ENCODE measurements at places on chromosomes 3 and 15. TPM values are rescaled to one million over a fixed set of nuclear protein-coding genes. Genes with fewer than 3 reads are reported as not detected.

IQCF5 gene
- total RNA-seq, result not detected

KLHL25 gene
- total RNA-seq, result 12.5 TPM

DHFR2 gene
- 8.5 TPM for total RNA-seq

P2RY13 gene
- total RNA-seq, result 4.0 TPM

DNAJA4 gene
- total RNA-seq, result 36.9 TPM

ST8SIA2 gene
- total RNA-seq, result 0.09 TPM

GRAMD2A gene
- total RNA-seq, result 0.55 TPM

SHC4 gene
- 3.7 TPM for total RNA-seq

VEPH1 gene
- 3.1 TPM for total RNA-seq

CHSY1 gene
- total RNA-seq, result 18.8 TPM

CLDN11 gene
- 36.7 TPM for total RNA-seq

DTWD1 gene
- 40.3 TPM for total RNA-seq

SLC22A14 gene
- 0.46 TPM for total RNA-seq

SKOR1 gene
- total RNA-seq, result 0.43 TPM

PLA2G4D gene
- total RNA-seq, result not detected

SLC6A20 gene
- total RNA-seq, result 55.4 TPM

CCDC13 gene
- total RNA-seq, result 1.4 TPM

GLDN gene
- 20.7 TPM for total RNA-seq

ZNF774 gene
- 18.4 TPM for total RNA-seq

TMEM108 gene
- total RNA-seq, result 0.95 TPM

NUP210 gene
- total RNA-seq, result 12.1 TPM

SUCNR1 gene
- 0.69 TPM for total RNA-seq

ALPK3 gene
- 7.6 TPM for total RNA-seq

MEX3B gene
- total RNA-seq, result 4.1 TPM

ERC2 gene
- total RNA-seq, result 4.2 TPM

STRIT1 gene
- total RNA-seq, result 0.72 TPM

LDHAL6B gene
- total RNA-seq, result not detected

EID1 gene
- total RNA-seq, result 182 TPM

DISP2 gene
- 3.5 TPM for total RNA-seq

PTH1R gene
- 11.7 TPM for total RNA-seq

SAMD7 gene
- not detected for total RNA-seq

CCDC39 gene
- total RNA-seq, result not detected

PLSCR2 gene
- total RNA-seq, result 0.35 TPM

RTP1 gene
- not detected for total RNA-seq

TASOR gene
- 58.4 TPM for total RNA-seq

SAXO2 gene
- 12.3 TPM for total RNA-seq

BFSP2 gene
- total RNA-seq, result not detected

RPL22L1 gene
- total RNA-seq, result 16.3 TPM

IL17RD gene
- 11.7 TPM for total RNA-seq

CHRNA7 gene
- total RNA-seq, result 4.2 TPM

FEM1B gene
- total RNA-seq, result 51.7 TPM

SCAMP5 gene
- 57.2 TPM for total RNA-seq

CPB1 gene
- total RNA-seq, result 16.5 TPM

DUOX1 gene
- 23.4 TPM for total RNA-seq

SCAANT1 gene
- not detected for total RNA-seq

C3orf33 gene
- 4.1 TPM for total RNA-seq

VIPR1 gene
- 91.7 TPM for total RNA-seq

MED12L gene
- 7.5 TPM for total RNA-seq

CHRFAM7A gene
- total RNA-seq, result 1.4 TPM
